ENCODE measurements at places on chromosomes 1 and 21.

GRCh38 chr1:212990276-212990675 is 25.4 kb downstream of the ANGEL2 start:
- DNase-seq = no peak

DNA sequence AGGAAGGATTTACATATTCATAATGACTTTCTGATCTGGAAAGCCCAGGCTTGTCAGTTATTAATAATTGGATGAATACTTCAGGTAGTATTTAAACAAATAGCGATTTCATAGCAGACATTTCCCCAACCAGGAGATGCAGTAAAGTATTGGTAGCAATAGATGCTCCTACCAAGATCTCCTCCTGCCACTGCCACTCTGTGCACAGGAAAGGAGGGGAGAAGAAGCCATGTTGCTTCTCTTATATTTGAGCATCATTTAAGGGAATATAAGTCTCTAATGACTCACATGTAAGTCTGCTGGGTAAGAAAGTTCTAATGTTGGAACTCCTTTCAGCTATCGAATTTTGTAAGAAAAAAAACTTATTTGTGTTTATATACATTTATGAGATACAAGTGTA is 420 bp upstream of the IFI16 start:
- DNase-seq = no peak

DNA sequence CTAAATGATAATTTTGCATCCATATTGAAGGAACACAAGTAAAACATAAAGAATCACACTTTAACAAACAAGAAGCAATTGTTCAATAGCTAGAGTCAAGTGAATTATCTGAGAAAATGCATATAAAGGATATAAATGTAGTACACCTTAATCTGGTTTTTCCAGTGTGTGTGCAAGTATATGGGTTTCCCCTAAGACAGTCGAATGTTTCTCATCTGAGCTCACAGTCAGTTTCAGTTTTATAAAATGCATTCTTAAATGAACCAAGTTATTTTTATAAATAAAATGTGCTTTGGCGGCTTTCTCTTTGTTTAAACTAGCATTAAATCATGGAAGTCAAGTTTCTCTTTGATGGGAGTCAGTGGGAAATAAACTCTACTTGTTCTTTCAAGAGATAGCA is 125.9 kb downstream of the PTPRC start:
- DNase-seq = no peak

- no peak for DNase-seq
Measured at GRCh38 chr1:85148524-85149250, 52.1 kb downstream of the SYDE2 start.

GRCh38 chr1:226476648-226477319 is 68.9 kb upstream of the PARP1 start:
- DNase-seq = no peak

DNA sequence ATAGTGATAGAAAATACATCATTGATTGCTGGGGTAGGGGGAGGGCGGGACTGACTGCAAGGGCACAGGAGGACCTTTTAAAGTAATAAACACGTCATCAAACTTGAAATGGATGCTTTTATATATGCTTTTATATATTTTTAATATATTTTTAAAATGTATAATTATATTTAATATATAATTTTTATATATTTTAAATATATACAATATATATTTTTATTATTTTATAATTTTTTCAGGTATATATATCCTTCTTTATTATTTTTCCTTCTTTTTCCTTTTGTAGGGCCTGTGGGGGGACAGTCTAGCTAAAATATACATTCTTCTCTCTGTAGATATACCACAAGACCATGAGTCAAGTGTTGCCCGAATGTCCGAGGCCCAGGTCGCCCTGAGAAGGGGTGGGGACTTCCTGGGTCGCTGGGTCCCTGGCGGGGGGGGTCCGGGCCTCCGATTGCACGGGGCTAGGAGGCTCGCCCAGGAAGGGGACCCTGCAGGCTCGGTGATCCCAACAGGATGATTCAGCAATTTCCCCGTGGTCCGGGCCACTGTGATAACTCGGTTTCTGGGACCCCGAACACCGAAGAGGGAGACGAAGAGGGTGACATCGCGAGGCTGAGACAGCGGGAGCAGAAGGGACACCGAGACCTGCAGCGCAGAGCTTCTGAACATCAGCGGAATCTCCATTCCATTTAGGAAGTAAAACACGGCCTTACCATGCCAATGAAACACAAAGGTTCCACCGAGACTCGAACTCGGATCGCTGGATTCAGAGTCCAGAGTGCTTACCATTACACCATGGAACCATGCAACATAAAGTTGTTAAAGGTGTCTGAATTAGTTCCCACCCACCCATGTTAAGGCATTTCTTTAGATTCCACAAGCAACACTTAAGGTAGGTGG is 112.5 kb upstream of the NBPF11 start:
- DNase-seq = no peak

GRCh38 chr1:157193702-157194391 is 55.7 kb upstream of the ETV3 start:
- peak; percentile 18 for DNase-seq

DNA sequence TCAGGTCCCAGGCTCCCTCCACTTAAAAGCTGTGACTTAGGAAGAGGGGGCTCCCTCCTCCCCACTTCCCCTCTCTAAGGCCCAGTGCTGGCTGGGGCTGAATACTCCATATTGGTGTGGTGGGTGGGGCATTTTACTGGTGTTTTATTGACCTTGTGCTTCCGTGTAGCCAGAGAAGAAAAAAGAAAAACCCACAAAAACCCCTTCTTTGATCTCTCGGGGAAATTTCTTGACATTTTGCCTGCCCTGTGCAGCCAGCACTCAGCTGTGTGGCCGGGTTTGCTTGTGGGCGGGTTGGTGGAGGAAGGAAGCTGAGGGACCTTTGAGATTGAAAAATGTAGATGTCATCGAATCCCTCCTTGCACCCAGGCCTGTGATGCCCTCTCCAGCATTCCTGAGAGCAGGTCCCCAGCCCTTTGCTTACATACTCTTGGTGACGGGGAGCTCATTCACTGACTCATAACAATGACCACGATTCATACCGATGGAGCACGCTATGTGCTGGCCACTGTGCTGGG is 24.8 kb downstream of the TNFRSF8 start:
- no peak for DNase-seq

DNA sequence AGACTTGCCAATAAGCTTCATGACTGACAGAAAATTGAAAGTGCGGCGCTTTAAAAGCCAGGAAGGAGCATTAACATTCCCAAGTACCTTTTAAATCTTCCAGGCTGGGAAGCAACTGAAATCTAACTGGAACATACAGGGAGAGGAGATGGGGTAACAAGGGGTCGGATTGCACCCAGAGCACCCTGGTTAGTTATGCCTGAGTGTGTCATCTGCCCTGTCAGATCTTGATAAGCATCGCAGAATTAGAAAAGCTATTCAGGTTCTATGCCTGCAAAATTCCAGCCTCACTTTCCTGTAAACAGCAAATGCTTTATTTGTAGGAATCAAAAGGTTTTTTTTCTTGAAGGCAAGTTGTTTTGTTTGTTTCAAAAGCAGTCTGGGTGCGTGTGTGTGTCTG is 58.5 kb downstream of the SERBP1 start:
- DNase-seq = no peak

DNA sequence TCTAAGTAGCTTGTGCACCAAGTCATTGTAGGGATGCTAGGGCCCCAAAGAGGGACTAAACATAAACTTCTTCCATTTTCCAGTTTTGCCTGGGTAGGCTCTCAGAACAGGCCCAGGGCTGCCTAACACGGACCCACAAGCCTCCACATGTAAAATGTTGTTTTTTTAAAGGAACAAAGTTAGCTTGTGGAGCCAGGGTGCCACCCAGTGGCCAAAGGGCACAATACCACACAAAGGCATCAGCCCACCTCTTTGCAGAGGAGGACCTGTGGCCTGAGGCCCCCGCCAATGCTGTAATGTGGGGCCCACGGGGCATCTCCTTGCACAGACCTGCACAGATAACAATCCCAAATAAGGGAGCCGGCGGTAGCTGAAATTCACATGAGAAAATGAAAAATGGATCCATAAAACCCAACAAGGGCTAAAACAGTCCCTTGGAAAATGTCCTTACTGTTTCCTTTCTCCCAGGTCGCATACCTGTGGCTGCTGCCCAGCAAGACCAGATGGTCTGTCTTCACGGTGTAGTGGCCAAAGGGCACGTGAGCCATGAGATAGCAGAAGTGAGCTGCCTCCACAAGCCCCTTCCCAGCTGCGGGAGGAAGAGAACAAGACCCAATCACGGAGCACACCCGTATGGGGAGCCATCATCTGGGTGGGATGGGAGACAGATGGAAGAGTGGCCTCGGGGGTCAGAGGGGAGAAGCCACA is 23.8 kb downstream of the SEC16B start:
- DNase-seq = no peak

DNA sequence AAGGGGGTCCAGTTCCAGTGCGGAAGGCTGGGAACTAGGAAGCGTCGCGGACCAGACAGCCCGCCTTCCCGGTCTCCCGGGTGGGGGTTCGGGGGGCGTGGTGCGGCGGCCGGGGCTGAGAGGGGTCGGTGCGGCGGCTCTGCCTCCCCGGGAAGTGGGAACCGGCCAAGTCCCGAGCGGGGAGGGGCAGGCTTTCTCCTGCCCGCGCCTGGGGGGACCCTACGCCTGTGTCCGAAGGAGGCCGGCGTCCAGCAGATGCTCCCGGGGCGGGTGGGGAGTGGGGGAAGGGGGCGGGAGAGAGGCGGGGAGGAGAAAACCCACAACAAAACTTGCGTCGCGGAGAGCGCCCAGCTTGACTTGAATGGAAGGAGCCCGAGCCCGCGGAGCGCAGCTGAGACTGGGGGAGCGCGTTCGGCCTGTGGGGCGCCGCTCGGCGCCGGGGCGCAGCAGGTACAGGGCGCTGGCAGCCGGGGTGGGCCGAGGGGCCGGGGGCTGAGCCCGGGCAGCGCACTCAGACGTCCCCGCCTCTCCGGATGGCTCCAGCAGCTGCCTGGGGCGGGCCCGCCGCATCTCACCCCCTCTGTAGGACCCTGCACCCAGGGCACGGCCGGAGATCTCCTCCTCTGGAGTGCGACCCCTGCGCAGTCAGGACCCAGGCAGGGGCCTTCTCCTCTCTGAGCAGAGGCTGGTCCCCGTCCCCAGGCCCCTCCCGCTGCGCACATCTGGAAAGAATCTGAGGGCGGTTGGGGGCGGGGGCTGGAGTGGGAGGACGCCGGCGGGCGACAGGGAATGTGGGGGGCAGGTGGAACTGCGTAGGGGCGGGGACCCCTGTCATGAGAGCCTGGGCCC is at the start of gene PODN:
PODN (plus strand) TSS at position 355 of the 849 bp plus-strand sequence. CDS start 7,643 bp downstream, outside the sequence.
- no peak for DNase-seq

- DNase-seq = no peak
Measured at GRCh38 chr1:82152356-82153271, 351.9 kb downstream of the ADGRL2 start.

DNA sequence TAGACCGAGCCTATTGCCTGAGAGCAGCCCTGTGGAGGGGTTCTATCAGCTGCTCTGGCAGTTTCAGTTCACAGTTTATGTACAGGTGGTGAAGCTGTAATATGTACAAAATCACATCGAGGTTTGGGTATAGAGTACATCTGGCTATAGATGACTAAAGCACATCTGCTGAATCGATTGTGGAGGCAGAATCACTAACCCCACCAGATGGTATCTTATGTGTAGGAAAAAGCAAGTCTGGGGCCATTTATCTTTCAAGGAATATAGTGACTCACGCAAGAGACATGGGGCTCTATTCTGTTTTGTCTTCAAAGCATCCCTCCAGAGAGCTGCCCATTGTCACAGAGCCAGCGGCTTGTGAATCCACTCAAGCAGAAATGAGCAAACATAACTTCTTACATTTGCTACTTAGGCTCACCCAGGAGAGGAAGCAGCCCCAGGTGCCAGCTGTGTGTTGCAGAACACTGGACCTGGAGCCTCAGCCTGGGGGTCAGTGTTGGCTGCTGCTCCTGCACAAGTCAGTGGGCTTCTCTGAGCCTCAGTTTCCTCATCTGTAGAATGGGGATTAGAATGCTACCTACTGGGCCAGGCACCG is 21.3 kb downstream of the MIIP start:
- no peak for DNase-seq

GRCh38 chr1:114299331-114299975 is 145.8 kb upstream of the SYT6 start:
- no peak for DNase-seq

- no peak for DNase-seq
Measured at GRCh38 chr21:36004441-36004840, 55.9 kb downstream of the SETD4 start.

GRCh38 chr1:167829868-167830267 is 84.1 kb downstream of the ADCY10 start:
- no peak for DNase-seq

DNA sequence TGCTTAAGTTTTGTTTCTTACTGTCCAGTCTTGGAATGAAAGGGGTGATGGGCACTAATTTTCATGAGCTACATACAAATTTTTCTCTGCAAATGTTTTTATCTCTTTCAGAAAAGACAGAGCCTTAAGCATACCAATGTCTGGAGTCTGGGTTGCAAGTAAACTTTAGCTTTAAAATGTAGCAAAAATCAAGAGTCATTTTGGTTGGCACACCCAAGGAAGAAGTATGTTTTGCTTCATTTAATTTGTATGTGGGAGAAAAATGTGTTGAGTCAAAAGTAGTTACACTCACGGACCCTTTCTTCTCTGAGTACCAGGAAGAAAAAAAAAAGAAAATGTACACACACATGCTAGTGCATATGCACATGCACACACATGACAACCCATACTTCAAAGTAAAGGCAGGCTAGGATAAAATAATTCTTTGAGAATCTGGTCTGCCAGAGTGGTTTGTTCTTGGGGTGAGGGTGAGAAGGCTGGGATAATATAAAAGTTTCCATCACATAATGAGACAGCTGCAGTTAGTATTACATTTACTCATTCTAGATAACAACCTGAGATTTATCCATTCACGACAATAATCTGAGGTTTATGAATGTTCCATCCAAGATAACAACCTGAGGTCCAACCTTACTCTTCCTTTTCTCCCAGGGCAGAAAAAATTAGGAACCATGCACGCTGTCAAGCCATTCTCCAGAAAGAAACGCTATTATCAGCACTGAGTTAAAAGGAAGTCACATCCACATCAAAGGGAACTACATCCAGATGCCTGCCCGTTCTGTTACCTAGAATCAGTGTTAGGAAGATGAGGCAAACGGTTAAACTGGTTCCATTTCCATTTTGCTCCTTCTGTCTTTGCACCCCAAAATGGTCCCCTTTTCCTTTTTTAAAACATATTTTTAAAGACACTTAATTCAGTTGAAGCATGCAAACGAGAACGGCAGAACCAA is 9.3 kb downstream of the DPYD start:
- no peak for DNase-seq

DNA sequence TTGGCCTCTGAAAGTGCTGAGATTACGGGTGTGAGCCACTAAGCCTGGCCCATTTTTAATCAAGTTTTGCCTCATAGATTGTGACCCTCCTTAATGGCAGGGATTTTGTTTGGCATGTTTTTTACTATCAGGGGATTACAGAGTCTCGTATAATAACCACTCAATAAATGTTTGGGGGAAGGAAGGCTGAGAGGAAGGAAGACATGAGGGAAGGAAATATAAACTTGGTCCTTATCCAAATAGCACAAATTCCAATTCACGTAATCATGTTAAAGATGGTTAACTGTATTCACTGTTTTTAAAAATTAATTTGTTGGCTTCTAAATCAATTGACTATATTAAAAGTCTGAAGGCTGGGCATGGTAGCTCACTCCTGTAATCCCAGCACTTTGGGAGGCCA is 30.9 kb upstream of the SERTAD4 start:
- DNase-seq = no peak

GRCh38 chr1:184387476-184388318 is 868 bp downstream of the C1orf21 start:
- peak; percentile 6 for DNase-seq
